Activated T-helper 2 cell treated with anti-CD3 and anti-CD28 coated beads, Interferon-gamma antibody, Interleukin-2, Interleukin-4, amounts not matched to agents 10 μg/mL and 5 μg/mL and 100 μg/mL, durations not matched to agents 14 hours and 24 hours and 36 hours (primary cell): ENCODE measurements at places on chromosomes 12 and 14. TPM values are rescaled to one million over a fixed set of nuclear protein-coding genes. Genes with fewer than 3 reads are reported as not detected.

Gene TRPV4
- total RNA-seq = not detected in 2 replicates

Gene GALNT9
- total RNA-seq = not detected in 2 replicates

Gene ENO2
- total RNA-seq = 230 and 235 TPM in 2 replicates

Gene SUDS3
- total RNA-seq = 23.5 and 23.7 TPM in 2 replicates

Gene RAD51AP1
- total RNA-seq = 31.0 and 34.1 TPM in 2 replicates

Gene OR6C1
- total RNA-seq = not detected in 2 replicates

Gene RDH12
- not detected in 2 replicates for total RNA-seq

DNA sequence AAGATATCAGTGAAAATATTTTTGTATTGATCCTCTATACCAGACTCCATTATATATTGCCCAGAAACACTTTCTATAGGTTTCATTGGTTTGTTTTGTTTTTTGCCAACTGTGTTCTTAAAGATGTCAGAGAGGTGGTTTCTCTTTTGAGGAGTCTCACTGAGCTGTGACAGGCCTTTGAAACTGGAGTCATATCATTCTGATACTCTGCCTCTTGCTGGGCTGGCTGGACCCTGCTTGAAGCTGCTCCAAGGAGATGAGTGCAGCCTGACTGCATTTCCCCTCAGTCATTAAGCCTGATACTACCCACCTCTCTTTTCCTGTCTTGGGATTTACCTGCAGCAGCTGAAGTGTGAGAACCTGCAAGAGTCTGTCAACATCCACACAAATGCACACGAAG is 16.4 kb upstream of the TAS2R30 start:
- H3K27me3 ChIP-seq = no peaks in the 10 kb centered on the region
- H3K4me3 ChIP-seq = no peak overlapping the region
- H3K36me3 ChIP-seq = peaks cover 47% of the 10 kb centered on the region
- H3K4me1 ChIP-seq = peaks cover 2% of the 10 kb centered on the region
- no peak for DNase-seq
- H3K27ac ChIP-seq = no peak overlapping the region

GRCh38 chr14:106530423-106531107 is 1004.2 kb downstream of the TMEM121 start:
- H3K36me3 ChIP-seq = no peaks in the 10 kb centered on the region
- DNase-seq = no peak
- peaks cover 4% of the 10 kb centered on the region for H3K4me1 ChIP-seq
- no peak overlapping the region for H3K4me3 ChIP-seq

DNA sequence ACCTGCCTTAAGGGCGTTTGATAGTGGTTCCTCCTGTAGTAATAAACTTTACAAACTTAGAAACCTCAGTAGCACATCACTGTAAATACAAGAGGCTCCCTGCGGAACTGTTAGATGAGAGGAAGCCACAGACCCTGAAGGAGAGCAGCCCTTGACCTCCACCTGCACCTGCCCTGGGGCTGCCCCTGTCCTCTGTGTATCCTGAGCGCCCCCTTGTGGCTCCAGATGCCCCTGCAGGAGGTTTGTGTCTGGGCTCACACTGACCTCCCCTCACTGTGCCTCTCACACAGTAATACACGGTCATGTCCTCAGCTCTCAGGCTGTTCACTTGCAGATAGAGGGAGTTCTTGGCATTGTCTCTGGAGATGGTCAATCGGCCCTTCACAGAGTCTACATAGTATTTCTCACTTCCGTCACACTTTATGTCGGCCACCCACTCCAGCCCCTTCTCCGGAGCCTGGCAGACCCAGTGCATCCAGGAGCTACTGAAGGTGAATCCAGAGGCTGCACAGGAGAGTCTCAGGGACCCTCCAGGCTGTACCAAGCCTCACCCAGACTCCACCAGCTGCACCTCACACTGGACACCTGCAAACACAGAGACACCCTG is 1059.8 kb downstream of the TMEM121 start:
- DNase-seq = peak; percentile 42
- no peak overlapping the region for H3K27ac ChIP-seq
- no peaks in the 10 kb centered on the region for H3K36me3 ChIP-seq
- H3K4me1 ChIP-seq = peaks cover 2% of the 10 kb centered on the region
- no peak overlapping the region for H3K4me3 ChIP-seq

- DNase-seq = no peak
- no peak overlapping the region for H3K27ac ChIP-seq
- no peaks in the 10 kb centered on the region for H3K36me3 ChIP-seq
- H3K27me3 ChIP-seq = peaks cover 2% of the 10 kb centered on the region
- no peak overlapping the region for H3K4me3 ChIP-seq
Measured at GRCh38 chr12:95962222-95962621, 19.1 kb downstream of the AMDHD1 start.

DNA sequence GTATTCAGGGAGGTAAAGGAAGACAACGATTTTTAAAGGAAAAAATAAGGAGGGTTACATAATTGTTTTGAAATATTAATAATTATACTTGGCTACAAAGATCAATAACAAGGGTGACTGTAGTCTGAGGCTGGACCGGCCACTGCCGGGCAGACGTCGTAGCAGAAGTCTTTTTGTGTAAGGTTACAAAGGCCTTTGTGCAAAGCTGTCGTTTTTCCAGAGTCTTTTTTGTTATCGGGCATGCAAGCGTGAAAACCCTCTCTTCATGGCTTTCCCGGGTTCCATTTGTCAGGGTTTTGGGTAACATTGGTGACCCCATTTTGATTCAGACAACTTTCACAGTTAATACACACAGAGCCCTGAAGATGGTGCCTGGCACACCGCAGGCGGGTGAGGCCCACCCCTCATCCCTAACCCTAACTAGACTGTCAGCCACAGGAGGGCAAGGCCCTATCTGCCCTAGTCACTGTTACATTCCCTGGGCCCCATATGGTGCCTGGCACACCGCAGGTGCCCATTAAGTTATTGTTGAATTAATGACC is 31.3 kb downstream of the RILPL1 start:
- DNase-seq = no peak
- H3K4me1 ChIP-seq = no peaks in the 10 kb centered on the region
- no peaks in the 10 kb centered on the region for H3K27me3 ChIP-seq
- no peak overlapping the region for H3K4me3 ChIP-seq

DNA sequence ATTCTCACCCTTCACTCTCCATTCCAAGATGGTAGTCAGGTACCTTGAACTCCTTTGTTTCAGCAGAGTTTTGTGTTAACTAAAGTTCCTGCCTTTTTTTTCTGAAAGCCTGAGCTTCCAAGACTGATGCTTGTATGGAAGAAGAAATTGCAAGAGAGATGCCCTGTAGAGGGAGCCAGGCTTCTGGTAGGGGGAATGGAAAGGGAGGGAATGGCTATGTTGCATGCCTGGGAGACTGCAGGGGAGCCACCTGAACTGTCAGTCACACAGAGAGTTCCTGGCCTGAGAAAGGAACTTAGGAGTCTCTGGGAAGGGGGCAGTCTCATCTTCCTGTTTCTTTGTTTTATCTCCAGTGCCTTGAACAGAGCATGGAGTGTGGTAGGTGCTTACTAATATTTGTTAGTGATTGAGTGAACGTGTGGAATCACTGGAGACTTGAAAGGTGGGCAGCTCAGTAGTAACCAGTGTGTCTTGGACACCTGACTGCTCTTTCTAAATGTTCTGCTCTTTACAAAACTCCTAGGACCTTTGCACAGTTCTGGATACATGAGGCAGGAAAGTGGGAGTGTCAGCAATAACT is 132.2 kb downstream of the ANO4 start:
- no peaks in the 10 kb centered on the region for H3K4me1 ChIP-seq
- no peak overlapping the region for H3K27ac ChIP-seq
- H3K36me3 ChIP-seq = no peaks in the 10 kb centered on the region
- H3K4me3 ChIP-seq = no peak overlapping the region

DNA sequence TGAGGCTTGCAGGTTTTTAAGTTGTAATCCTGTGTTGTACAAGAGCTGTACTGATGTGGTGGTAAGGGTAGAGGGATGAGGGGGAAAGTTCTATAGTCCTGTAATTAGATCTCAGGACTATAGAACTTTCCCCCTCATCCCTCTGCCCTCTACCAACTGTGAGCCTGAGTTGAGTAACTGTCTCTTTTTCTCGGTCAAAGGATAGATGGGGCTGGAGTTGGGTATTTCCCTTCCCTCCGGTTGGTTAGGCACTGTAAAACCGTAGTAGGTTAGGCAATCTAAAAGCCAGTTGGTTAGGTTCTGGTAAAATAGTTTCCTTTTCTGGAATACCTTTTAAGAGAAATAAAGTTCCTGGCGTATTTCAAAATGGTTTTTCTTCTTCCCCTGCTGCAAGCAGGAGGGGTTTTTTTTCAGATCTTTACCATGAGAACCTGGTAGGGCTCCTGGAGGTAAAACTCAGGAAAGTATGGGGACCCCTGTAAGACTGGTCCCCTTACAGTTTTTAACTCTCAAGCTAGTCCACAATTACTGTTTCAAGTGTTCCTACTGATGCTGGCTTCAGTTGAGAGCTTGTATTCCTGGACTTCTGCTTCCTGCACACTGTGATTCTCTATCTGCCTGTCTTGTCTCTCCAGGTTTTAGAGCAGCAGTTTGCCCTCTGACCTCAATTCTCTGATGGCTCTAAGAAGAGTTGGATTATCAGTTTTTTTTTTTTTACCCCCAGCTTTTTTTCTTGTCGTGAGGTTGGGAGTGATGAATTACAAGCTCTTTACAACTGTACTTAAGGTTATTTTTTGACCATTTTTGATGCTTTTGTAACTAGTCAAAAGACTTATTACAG is 58.7 kb downstream of the FUT8 start:
- H3K27ac ChIP-seq = peak overlapping the region; percentile 12
- H3K4me1 ChIP-seq = peaks cover 31% of the 10 kb centered on the region
- H3K4me3 ChIP-seq = no peak overlapping the region
- DNase-seq = no peak

DNA sequence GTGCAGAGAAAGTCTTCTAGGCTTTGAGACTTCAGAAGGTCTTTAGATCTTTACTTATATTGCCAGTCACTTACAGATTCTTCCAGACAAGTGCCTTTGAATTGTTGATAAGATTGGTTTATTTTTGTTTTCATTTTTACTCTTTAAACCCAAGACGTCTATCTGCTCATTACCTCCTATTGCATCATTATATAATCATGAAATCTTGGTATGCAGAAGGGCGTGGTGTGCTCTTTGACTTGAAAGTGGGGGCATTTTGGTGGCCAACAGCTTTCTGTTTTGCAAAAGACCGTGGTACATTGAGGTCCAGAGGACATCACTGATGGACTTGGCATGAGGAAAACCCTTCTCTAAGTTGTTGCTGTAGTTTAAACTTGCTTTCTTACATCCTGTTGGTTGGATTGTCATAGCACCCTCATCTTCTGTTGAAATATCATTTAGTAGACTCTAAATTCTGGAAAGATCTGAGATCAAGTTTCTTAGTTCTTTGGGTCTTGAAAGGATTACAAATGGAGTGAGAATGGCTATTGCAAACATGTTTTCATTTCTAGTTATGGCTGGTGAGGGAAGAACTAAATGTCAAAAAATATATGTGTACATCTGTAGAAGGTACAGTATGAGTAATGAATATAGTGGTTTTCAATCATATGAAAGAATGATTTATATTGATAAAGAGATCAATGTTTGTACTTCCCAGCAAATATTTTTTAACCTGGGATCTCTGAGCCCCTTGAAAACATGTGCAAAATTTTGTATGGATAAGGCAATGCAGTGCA is 441.8 kb downstream of the NRXN3 start:
- no peak overlapping the region for H3K27ac ChIP-seq
- DNase-seq = no peak
- H3K36me3 ChIP-seq = no peaks in the 10 kb centered on the region
- no peak overlapping the region for H3K4me3 ChIP-seq

GRCh38 chr14:70789361-70789760 is 20.0 kb downstream of the MAP3K9 start:
- no peak for DNase-seq
- no peak overlapping the region for H3K27ac ChIP-seq
- peaks cover 10% of the 10 kb centered on the region for H3K36me3 ChIP-seq
- H3K27me3 ChIP-seq = no peaks in the 10 kb centered on the region
- H3K4me3 ChIP-seq = no peak overlapping the region

DNA sequence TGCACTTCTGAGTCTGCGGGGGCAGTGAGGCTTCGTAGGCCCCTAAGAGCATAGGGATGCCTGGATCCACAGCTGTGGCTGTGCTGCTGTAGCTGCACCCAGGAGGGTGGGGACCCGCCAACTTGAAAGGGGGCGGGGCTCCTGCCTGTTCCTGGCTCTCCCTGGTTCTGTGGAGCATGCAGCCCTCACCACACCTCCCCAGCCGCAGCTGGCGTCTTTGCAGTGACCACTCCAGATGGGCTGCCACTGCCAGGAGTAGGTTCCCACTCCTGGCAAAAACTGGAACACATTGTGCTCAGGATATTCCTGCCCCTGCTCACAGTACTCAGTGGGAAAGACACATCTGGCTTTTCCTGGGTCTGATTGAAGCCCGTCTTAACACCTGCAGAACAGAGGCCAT is 35.8 kb downstream of the TIMELESS start:
- H3K27me3 ChIP-seq = no peaks in the 10 kb centered on the region
- no peak overlapping the region for H3K4me3 ChIP-seq
- H3K36me3 ChIP-seq = peaks cover 17% of the 10 kb centered on the region
- no peak for DNase-seq

- H3K36me3 ChIP-seq = peaks cover 20% of the 10 kb centered on the region
- peak; percentile 75 for DNase-seq
- peaks cover 40% of the 10 kb centered on the region for H3K4me1 ChIP-seq
- H3K27ac ChIP-seq = peak within 1 kb of the TSS; percentile 81
- H3K27me3 ChIP-seq = no peaks in the 10 kb centered on the region
Measured at GRCh38 chr14:54902521-54903420, at the start of gene GCH1. Gene GCH1 (minus strand): TSS chr14:54902826. CDS start chr14:54902663, 163 bp downstream.

GRCh38 chr12:84038242-84038641 is 874.4 kb downstream of the SLC6A15 start:
- no peaks in the 10 kb centered on the region for H3K36me3 ChIP-seq
- no peak for DNase-seq
- H3K4me3 ChIP-seq = no peak overlapping the region
- no peak overlapping the region for H3K27ac ChIP-seq
- H3K27me3 ChIP-seq = no peaks in the 10 kb centered on the region
- no peaks in the 10 kb centered on the region for H3K4me1 ChIP-seq

DNA sequence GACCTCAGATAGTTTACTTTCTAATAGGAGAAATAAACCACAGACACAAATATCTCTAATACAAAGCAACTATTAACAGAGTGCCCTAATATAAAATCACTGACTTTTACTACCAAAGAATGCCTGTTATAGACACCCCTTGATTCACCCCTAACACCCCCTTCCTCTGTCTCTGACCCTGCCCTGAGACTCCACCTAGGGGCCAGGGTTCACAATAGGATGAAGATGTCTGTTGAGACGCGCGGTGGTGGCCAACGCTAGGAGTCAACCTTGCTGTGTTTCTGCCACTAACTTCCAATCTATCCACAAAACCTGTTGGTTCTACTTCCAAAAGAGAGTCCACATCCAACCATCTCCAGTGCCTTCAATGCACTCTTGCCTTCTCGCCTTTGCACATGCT is 10.9 kb upstream of the TC2N start:
- H3K27me3 ChIP-seq = no peaks in the 10 kb centered on the region
- no peak overlapping the region for H3K27ac ChIP-seq
- peaks cover 56% of the 10 kb centered on the region for H3K4me1 ChIP-seq
- no peak for DNase-seq
- no peaks in the 10 kb centered on the region for H3K36me3 ChIP-seq

GRCh38 chr12:12501121-12501520 is 61.5 kb downstream of the DUSP16 start:
- H3K4me3 ChIP-seq = no peak overlapping the region
- peak overlapping the region; percentile 89 for H3K27ac ChIP-seq
- no peaks in the 10 kb centered on the region for H3K27me3 ChIP-seq
- DNase-seq = no peak
- H3K4me1 ChIP-seq = peaks cover 54% of the 10 kb centered on the region
